ENCODE measurements at places on chromosomes 4 and X. TPM values are rescaled to one million over a fixed set of nuclear protein-coding genes. Genes with fewer than 3 reads are reported as not detected.

Gene FAM236A
- not detected for total RNA-seq

Gene GAGE2A
- not detected for total RNA-seq

Gene HELQ
- total RNA-seq: 4.8 TPM

Gene DRD5
- not detected for total RNA-seq

Gene CLDN2
- 5.9 TPM for total RNA-seq

Gene TCP11X2
- total RNA-seq: not detected

Gene ZFX
- 8.0 TPM for total RNA-seq

Gene RCHY1
- 15.8 TPM for total RNA-seq

Data from A549 treated with Mapracorat at 1 μM for 4 hours (cell line).